ENCODE measurements at places on chromosomes 1 and 21.

GRCh38 chr1:174448974-174449373 is 1.2 kb downstream of the GPR52 start:
- no peak for DNase-seq

GRCh38 chr1:2979191-2980072 is 41.8 kb upstream of the ACTRT2 start:
- no peak for DNase-seq

GRCh38 chr1:7022058-7022457 is 236.8 kb downstream of the CAMTA1 start:
- no peak for DNase-seq

DNA sequence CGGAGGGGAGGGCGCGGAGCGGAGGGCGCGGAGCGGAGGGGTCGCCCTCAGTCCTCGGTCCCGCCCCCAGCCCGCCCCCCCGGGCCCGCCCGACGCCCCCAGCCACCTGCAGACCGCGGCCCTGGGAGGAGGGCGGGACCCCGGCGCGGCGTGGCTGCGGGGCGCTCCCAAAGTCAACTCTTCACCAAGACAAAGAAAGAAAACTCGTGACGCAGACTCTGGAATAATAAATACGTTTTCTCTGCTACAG is 1.2 kb downstream of the HES4 start:
- DNase-seq, result peak; percentile 74

GRCh38 chr1:167169642-167170041 is 51.0 kb upstream of the POU2F1 start:
- DNase-seq, result no peak

- DNase-seq, result no peak
Observed at GRCh38 chr1:215018555-215018954, 64.0 kb upstream of the KCNK2 start.

GRCh38 chr1:241356187-241356518 is 852 bp downstream of the RGS7 start:
- no peak for DNase-seq

DNA sequence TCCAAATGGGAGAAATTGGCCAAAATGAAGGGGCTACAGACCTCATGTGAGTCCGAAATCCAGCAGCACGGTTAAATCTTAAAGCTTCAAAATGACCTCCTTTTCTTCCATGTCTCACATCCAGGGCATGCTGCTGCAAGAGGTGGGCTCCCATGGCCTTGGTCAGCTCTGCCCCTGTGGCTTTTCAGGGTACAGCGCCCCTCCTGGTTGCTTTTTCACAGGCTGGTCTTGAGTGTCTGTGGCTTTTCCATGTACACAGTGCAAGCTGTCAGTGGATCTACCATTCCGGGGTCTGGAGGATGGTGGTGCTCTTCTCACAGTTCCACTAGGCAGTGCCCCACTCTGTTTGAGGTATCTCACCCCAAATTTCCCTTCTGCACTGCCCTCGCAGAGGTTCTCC is 78.7 kb downstream of the PRRX1 start:
- DNase-seq, result no peak

DNA sequence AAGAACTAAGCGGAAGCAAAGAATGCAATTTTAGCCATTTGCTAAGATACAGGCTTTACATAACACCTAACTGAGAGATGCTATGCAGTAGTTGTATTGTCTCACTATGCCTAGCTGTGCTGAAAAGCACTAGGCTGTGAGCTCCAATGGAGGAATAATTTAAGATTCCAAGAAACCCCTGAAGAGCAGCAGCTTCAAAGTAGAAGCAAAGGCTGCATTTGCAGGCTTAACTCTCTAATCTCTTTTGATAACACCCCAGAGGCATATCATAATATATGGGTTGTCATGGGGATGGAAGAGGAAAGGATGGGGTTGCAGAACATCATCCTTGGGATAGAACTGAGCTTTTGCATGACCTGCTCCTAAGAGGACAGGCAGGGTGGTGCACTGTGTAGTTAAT is 102.0 kb downstream of the ERG start:
- no peak for DNase-seq

GRCh38 chr1:19453741-19454201 is 31.6 kb downstream of the CAPZB start:
- no peak for DNase-seq

DNA sequence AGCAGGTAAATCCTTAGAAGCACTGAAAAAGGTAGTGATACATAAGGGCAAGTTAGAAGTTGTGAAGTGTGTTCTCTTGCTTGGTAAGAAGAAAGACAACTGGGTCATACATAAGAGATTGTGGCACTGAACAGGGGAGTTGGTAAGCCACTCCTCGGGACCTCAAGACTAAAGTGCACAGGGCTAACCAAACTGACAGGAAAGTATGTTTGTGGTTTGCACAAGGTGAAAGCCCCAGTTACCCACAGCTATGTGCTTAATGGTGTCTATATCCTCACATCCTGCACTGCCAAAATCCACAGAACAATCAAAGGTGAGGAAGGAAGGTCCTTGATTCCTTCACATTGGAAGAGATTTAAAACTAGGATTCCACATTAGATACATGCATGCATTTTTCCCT is 276.5 kb downstream of the DNM3 start:
- DNase-seq, result no peak

DNA sequence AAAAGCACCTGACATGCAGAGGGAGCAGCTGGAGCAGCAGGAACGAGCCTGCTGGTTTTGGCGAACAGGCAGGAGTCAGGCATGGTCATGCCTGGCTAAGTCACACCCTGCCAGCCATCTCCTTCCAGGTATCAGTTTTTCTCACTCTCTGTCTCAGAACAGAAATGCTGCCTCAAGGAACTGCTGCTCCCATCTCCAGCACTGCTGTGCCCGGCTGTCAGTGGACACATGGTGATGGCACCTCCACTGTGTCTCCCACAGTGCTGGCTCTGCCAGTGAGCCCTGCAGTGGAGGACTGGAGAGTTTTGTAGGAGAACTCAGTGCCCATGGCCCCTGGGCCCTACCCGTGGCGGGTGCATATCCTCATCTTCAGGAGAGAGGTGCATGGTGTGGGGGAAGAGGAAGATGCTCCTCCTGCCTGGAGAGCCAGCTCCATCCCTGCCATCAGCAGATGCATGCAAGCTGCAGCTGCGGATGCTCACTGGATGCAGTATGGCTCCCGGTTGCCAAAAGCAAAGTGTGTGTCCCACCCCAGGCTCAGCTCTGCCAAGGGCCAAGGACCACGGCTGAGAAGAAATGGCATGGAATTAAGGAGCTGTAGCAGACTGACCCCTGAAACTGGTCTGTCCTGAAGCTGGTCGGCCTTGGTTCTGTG is 114.7 kb downstream of the GRIK3 start:
- no peak for DNase-seq

- DNase-seq, result no peak
Observed at GRCh38 chr1:156359973-156360372, 9.0 kb upstream of the RHBG start.

GRCh38 chr1:51274676-51275075 is 38.6 kb downstream of the RNF11 start:
- no peak for DNase-seq

GRCh38 chr1:6465461-6466005 is 440 bp downstream of the TNFRSF25 start:
- DNase-seq, result no peak

DNA sequence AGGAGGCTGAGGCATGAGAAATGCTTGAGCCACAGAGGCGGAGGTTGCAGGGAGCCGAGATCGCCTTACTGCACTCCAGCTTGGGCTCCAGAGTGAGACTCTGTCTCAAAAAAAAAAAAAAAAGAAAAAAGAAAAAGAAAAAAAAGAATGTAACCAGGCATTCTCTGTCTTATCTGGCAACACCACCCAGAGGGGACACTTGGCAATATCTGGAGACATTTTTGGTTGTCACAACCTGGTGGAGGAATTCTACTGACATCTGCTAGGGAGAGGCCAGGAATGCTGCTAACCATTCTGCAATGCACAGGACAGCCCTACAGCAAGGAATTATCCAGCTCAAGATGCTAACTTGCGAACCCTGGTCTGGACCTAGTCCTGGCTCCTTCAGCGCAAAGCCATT is 2.3 kb upstream of the CNR2 start:
- DNase-seq, result no peak

- DNase-seq, result no peak
Observed at GRCh38 chr1:44625348-44625747, 48.9 kb downstream of the TMEM53 start.
